COR-L47 (cell line): ENCODE measurements at places on chromosomes 3 and 15.

DNA sequence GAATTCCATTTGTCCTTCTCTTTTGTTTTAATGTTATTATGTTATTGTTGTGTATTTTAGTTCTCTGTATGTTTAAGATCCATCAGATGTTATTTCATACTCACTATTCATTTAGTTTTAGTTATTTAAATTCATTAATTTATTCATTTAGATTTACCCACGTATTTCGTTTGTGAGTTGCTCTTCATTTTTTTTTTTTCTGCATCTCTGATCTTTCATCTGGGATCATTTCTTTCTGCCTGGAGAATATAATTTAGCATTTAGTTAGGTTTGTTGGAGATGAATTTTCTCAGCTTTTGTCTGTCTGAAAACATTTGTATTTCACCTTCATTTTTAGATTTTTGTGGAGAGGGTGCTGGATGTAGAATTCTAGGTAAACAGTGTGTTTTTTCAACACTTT, 12.9 kb downstream of the NEO1 start:
- DNase-seq, result no peak

- DNase-seq, result no peak
Observed at GRCh38 chr3:32456429-32457130, 46.1 kb downstream of the CMTM6 start.

GRCh38 chr3:156899951-156900350, 73.8 kb downstream of the LEKR1 start:
- no peak for DNase-seq

DNA sequence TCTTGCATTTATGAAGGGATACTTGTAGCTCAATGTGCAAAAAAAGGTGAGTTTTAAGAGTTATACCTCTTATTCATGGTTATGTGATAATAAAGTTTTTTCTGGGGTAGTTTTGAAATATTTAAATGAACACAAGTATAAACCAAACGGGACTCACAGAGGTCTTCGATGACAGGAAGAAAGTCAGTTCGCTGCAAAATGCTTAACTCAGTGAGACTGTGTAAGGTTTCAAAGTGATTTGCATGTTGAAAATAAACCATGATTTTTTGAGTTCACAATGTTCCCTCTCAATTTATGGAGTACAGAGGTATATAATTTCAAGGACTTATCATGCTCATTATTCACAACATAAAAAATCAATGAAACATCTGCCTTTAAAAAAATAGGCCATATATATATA, 36.3 kb upstream of the MYH15 start:
- DNase-seq, result no peak

DNA sequence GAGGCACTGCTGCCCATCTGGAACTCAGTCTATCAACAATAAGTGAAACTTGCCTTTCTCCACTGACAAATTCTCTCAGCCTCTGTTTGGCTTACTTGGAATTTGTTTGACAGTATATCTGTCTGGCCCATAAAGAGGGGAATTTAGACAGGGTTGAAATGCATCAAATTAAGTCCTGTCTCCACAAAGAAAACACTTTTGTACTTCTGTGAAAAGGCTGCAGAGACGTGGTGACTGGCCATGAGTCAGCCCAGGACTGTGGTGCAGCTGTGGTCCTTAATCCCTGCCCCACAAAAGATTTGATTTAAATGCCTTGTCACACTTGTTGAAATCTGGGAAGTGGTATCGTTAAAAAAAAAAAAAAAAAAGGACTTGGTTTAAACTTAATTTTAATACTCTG, 47.5 kb downstream of the RYR3 start:
- no peak for DNase-seq

DNA sequence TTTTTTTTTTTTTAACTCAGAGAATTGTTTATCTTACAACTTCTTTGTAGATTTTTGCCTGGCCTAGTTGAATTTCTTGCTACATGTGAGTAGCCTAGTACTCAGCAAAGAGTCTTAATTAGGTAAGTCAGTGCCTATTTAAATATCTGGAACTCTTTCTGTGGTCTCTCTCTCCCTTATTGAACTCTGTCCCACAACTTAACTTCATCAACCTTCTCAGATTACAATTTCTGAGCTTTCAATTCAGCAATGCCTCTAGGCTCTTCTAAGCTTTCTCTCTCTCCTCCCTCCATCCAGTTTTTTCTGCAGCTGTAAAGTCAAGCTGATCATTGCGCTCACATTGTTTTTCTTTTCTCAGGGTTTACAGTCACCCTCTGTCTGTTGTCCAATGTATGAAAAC, 517.6 kb upstream of the ROBO1 start:
- no peak for DNase-seq

DNA sequence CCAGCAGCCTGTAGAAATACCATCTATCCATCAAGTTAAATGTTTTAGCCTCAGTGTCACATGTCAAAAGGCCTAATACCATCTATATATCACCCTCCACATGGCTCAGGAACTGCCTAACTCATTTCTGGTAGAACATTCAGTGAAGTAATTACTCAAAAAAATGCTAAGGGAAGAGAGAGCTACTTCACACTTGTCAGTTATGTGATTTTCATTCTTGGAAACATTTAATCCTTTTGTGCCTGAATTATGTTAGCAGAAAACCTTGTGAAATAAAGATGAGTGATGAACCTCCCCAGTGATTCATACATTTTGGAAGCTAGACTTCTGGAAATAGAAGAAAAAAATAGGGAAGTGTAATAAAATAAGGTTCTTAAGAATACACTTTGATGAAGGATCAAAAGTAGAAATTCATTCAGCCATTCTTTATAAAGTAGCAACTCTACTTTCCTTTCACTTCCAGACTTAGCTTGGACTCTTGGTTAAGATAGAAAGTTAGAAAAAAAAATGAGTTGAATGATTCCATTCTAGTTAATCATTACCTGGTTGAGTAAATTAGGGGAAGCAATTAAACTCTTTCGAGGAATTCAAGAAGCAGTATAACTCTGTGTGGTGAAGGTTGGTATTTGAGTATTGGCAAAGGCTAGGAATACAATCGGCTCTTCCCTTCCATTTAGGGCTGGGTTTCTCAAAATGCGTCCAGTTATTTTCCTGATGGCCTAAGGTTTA, 3.6 kb downstream of the OTOL1 start:
- no peak for DNase-seq

GRCh38 chr15:28459279-28459678, 73.5 kb downstream of the GOLGA8G start:
- DNase-seq, result no peak

DNA sequence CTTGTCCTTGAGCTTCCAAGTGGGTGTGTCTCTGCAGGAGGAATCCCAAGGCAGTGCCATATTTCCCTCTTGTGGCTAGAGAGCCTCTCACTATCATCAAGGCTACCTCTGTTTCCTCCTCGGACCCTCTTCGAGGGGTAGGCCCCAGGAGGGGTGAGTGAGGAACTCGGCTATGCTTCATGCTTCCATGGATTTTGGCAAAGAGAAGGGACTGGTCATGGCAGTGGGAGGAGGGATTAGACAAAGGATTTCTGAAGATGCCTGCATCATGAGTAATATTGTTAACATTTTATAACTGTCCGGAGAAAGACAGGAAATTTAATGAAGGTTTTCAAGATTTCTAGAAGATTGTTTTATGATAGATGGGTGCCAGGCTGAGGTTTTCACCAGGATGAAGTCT, 241.5 kb downstream of the CLSTN2 start:
- no peak for DNase-seq

DNA sequence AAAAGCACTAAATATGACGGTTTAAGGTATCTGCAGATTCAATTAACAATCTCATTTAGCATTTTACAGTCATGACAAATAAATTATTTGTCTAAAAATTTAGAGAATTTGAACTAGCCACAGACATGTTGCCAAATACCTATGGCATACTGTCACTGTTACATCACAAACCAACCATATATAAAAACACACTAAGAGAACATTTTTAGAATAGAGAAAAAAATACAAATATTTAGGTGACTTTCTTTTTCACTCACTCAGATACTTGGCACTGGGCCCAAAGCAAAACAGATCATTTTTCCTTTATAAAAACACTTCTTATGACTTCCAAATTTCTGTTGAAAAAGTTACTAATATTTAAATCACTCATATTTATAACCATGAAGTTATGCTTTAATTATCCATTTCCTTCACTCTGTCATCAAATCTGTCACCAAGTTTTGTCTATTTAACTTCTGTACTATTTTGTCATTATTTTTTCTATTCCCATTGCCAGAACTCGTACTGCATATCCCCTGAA, 644.7 kb downstream of the OTOL1 start:
- DNase-seq, result no peak

GRCh38 chr15:41928100-41928499, 34.2 kb upstream of the SPTBN5 start:
- no peak for DNase-seq

DNA sequence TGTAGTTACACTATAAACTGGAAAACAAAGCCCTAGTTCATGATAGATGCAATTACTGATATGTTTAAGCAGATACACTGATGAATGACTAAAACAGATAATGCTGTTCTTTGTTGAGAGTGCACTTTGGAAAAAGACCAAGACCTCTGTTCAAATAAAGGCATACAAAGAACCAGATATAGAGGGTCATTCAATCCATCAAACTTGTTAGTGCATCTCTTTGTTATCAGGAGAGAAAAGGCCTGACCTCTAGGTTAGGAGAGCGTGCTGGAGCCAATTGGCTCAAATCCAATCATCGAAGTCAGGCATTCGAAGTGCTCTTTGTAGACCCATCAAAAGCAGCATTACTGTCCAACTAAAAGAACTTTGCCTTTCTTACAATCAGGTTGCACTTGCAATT, 124.2 kb downstream of the TFG start:
- peak; percentile 41 for DNase-seq

- no peak for DNase-seq
Observed at GRCh38 chr3:2727610-2728318, 382.4 kb downstream of the IL5RA start.

GRCh38 chr3:148173851-148174250, 523.9 kb upstream of the AGTR1 start:
- no peak for DNase-seq

DNA sequence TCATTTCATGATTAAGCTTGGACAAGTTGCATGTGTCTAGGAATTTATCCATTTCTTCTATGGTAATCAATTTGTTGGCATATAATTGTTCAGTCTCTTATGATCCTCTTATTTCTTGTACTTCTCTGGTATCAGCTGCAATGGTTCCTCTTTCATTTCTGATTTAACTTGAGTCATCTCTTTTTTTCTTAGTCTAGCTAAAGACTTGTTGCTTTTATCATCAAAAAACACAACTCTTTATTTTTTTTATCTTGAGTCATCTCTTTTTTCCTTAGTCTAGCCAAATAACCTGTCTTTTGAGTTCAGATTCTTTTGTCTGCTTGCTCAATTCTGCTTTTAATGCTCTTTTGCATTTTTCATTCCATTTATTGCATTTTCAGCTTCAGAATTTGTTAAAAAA, 37.3 kb downstream of the UBE3A start:
- DNase-seq, result no peak

DNA sequence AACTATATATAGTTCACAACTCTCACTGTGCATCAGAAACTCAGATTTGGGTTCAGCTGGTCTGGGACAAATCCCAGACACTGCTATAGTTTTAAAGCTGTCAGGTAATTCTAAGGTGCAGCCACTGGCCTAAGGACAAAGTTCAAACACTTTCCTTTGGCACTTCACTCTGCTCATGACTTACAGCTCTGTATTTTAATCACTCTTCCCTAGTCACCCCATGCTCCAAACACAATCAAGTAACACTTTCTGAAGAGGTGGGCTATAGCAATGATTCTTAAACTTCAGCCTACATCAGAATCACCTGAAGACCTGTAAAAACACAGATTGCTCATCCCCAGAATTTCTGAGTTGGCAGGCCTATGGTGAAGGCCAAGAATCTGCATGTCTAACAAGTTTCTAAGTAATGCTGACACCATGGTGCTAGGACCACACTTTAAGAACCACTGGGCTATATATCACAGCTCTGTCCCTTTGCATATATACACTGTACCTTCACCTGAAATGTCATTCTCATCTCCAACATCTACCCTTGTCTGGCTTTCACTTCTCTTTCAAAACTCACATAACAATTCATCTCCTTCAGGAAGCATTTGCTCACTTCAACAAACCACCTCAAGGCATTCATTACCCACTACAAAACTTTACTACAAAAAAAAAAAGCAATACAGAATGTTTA, 21.4 kb downstream of the STAG1 start:
- DNase-seq, result no peak

DNA sequence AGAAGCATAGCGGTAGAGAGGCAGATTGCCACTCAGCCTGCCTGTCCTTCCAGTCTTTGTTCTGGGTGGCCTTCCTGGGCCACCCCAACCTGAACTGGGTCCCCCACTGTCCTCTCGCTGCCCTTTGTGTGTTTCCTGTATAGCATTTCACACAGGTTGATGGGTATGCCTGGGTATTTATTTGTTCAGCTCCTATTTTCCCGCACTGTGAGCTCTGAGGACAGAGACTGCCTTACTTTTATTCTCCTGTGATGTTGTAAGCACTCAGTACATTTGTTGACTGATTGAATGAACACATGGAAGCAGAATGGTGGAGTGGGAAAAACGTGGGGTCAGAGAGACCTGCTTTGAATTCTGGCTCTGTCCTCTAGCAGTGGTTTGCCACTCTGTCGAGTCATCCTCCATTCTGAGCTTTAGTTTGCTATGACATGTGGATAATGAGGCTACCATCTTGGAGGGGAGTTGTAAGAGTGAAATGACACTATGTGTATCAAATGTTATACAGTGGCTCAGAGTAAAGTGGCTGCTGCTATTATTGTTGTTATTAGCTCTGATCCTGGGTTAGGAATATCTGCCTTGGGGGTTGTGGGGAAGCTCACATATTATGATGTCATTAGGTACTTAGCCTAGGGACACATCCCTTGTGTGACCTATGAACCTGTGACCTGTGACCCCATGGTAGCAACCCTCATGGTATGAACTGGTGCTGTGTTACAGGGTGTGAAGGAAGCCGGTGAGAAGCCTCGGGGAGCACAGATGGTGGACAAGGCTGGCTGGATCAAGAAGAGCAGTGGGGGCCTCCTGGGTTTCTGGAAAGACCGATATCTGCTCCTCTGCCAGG, 6.4 kb downstream of the PLEKHO2 start:
- no peak for DNase-seq

DNA sequence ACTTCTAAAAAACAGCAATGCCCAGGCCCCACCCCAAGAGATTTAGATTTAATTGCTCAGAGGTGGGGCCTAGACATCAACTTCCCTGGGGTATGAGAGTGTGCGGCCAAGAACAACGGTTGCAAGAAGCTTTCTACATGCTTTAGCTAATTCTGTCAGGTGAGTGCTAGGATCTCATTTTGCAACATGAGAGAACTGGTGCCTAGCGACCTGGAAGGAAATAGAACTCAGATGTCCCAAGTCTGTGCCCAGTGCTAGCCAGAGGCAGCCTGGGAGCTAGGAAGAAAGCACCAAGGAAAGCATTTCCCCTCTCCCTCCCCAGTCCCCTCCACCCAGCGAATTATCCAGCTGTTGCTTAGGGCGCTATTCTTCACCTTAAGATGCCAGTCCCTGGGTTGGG, 22.9 kb upstream of the HRH1 start:
- no peak for DNase-seq

- DNase-seq, result no peak
Observed at GRCh38 chr15:59173194-59173593, 33.4 kb upstream of the LDHAL6B start.

- no peak for DNase-seq
Observed at GRCh38 chr15:75067123-75067830, 43.9 kb downstream of the PPCDC start.

GRCh38 chr15:87420017-87420416, 836.5 kb downstream of the NTRK3 start:
- DNase-seq, result no peak

GRCh38 chr15:76386926-76387325, 50.4 kb downstream of the ISL2 start:
- DNase-seq, result no peak
